Pons (tissue), 1 donor: ENCODE measurements at places on chromosomes 7 and 10.

- no peak for DNase-seq
These were observed 23.0 kb upstream of the ZRANB1 start for GRCh38 chr10:124918906-124919305.

- DNase-seq, result no peak
These were observed 57.6 kb upstream of the PDGFA start for GRCh38 chr7:577278-577665.

GRCh38 chr10:3148994-3149393, 23.6 kb downstream of the PITRM1 start:
- DNase-seq, result no peak

- no peak for DNase-seq
These were observed 19.0 kb downstream of the WDFY4 start for GRCh38 chr10:48703531-48704122.

GRCh38 chr7:108684629-108685028, 115.0 kb downstream of the DNAJB9 start:
- DNase-seq, result no peak

DNA sequence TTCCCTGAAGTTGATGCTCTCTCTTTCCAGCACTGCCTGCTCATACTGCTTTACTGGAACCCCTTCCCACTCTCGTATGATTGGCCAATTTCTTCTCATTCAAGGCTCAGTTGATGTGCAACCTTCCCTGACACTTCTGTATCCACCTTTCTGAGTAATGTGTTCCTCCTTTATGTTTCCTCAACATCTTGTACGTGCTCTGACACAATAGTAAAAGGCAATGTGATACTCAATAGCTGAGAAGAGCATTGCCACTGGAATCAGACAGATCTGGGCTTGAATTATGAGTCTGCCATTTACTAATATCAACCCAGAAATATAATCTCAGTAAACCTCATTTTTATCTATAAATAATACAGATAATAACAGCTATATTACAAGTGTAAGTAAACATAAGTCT, 34.7 kb downstream of the ARL4A start:
- DNase-seq, result no peak

- no peak for DNase-seq
These were observed 308.1 kb downstream of the DNAJB6 start for GRCh38 chr7:157644946-157645345.

DNA sequence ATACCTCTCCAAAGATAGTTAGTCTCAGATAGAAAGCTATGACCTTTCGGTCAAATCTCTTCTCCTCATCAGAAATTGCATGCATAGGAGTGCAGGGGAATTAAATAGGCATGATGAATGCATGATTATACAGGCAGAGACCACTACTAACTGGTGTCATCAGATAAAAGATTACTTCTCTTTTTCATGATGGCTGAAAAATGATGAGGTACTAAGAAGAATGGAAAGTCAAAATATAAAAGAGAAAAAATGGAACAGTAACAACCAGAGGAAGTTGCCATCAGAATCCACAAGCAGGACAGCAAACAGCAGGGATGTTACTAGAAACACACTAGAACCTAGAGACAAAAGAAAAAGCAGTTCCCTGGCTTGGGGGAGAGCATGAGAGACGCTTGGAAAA, 31.6 kb downstream of the CTTNBP2 start:
- DNase-seq, result no peak

GRCh38 chr10:98328163-98328562, 60.2 kb upstream of the LOXL4 start:
- DNase-seq, result no peak

GRCh38 chr10:100138921-100139496, 46.8 kb downstream of the ERLIN1 start:
- no peak for DNase-seq

DNA sequence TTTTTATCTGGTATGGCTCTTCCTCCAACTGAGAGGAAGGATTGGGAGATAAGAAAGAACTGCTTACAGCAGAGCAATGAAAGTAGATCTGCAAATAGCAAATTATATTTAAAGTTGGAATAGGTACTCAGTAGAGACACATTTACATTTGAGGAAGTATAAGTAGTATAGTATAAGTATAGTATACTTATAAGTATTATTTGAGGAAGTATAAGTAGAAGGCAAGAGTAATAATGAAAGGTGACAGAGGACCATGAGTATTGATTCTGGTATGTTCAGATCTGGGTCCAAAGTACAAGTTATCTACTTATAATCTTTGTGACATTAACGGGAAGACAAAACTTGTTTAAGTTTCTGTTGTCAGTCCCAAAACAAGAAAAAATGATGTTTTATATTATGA, 527.6 kb upstream of the SORCS1 start:
- DNase-seq, result no peak

- DNase-seq, result no peak
These were observed 1.7 kb upstream of the CACNA2D1 start for GRCh38 chr7:82445271-82445670.

DNA sequence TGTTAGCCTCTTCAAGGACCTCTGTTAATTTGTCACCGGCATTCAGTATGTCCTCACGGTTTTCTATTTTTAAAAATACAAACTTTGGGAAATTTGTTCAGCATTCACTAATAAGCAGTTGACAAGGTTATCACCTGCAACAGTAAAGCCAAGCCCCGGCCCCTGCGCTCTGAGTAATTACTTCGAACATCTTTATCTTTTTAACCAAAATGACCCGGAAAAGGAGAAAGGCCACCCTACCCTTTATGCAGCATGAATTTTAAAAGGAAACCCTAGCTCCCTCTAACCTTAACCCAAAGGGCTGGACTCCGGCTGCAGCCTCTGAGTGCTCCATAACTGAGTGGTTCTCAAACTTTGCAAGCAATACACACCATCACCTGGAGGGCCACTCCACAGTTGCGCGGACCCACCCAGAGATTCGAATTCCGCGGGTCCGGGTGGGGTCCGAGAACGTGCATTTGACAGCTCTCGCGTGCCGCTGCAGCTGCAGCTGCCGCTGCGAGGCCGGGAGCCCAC, 940 bp downstream of the NSMCE4A start:
- no peak for DNase-seq

DNA sequence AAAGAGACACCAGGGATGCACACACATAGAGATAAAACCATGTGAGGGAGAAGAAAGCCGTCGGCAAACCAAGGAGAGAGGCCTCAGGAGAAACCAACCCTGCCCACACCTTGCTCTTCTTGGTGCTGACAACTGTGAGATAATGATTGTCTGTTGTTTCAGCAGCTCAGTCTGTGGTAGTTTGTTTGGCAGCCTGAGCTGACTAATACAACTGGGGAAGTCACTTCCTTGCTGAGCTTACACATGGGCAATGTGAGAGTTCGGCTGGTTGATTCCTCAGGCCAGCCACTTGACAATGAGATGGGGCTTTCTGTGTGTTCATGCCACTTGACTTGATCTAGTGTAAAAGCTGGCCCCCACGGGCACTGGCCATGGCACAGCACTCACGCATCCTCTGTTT, 271.8 kb downstream of the ABCA13 start:
- DNase-seq, result no peak

DNA sequence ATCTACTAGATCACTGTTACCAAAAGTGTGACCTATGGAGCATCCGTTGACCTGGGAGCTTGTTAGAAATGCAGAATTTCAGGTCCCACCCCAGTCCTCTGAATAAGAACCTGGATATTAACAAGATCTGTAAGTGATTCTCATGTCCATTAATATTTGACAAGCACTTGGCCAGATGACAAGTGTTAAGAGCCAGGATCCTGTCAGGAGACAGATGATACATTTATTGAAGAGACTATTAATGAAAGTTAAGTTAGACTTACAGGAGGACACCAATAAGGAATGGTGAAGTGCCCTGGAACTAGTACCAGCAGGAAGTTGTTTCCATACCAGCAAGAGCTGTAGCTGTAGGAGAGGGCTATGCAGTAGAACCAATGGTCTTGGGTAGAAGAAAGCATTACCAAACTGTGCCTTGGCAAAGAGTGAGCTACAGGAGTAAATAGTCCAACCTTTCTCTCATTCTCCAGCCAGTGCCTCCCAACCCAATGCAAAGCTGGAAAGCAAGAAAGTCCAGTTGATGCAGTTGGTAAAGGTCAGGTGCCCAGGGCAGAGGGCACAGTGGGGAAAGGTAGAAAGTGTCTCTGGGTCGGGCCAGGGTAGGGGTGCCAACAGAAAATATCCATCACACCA, 35.3 kb upstream of the ADD3 start:
- no peak for DNase-seq

DNA sequence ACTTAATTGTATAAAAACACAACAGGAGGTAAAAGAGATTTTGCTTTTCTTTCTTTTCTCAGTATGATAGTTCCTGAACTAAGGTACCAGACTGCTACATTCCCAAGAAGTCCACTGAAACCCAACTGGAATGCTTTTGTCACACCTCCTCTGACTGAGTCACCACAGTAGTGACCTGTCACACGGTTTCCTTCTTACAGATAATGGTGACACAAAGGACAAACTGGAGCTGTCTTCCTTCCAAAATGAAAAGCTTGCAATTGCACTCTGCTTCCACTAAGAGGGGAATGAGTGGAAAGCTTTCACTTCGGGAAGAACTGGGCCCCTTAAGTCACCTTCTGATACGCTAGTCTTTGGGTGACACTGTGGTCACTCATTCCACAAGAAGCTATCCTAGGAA, 122.2 kb downstream of the KMT2E start:
- DNase-seq, result no peak
